Heart right ventricle (tissue), 16 donors: ENCODE measurements at places on chromosomes 11 and 22. TPM values are rescaled to one million over a fixed set of nuclear protein-coding genes. Genes with fewer than 3 reads are reported as not detected.

DNA sequence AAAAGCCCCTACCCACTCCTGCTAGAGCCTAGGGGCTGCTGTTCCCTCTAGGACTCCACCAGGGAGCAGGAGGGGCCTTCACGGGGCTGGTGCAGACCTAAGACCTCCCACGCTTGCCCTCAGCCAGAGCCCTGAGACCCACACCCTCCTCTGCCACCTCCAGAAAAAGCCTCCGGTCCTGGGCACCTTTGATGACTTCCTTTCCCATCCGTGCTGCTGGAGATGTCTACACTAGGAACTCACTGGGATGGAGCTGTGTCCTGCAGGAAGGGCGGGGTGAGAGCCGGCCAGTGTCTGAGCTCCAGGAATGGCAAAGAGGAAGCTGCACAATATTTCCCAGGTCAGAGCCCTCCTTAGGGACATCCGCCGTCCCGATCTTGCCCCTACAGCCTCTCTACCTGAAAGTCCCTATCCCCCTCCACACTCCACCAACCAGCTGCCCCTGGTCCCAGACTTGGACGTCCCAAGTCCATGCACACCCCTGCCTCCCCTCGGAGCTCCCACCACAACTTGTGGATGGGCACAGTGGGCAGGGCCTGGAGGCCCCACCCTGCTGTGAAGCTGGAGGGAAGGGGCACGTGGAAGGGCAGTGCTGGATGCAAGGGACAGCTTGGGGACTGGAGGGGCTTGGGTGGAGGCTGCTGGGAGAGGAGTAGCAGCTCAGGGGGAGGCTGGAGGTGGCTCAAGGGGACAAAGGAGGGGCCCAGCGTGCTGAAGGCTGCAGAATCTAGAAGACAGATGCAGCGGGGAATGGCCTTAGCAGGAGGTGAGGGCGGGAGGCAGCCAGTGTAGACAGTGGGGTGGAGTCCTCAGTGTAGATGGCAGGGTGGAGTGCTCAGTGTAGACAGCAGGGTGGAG lies 13.5 kb upstream of the LRP5 start:
- DNase-seq: no peak

Gene DEUP1
- not detected for total RNA-seq

Gene EFCAB6
- total RNA-seq: 1.1 TPM

GRCh38 chr11:78759071-78759470 lies 184.4 kb upstream of the NARS2 start:
- DNase-seq: no peak

- no peak for DNase-seq
These were observed 478.3 kb upstream of the ISX start for GRCh38 chr22:34587357-34588356.
